ENCODE measurements at places on chromosomes 3 and 15. TPM values are rescaled to one million over a fixed set of nuclear protein-coding genes. Genes with fewer than 3 reads are reported as not detected.

The FAM43A gene
- total RNA-seq = 111 TPM

GRCh38 chr15:26231096-26231495 lies 368.0 kb upstream of the ATP10A start:
- H3K4me1 ChIP-seq = no peaks in the 10 kb centered on the region
- no peaks in the 10 kb centered on the region for H3K36me3 ChIP-seq
- no peak for DNase-seq
- H3K27me3 ChIP-seq = no peaks in the 10 kb centered on the region

DNA sequence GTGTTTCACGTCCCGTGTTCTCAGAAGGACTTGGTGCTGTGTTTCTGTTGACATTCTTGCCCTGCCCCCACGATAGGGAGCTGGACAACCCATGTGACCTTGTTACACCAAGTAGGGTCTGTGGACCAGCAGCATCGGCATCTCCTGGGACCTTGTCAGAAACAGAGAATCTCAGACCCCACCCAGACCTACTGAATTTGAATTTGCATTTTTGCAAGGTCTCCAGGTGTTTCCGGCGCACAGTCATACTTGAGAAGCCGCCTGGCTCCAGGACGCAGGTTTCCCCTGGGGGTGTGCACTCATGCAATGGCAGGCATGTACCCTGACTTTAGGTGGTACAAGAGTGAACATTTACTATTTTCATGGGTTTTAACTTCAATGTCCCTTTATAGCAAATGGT lies 117.9 kb downstream of the TLE3 start:
- no peaks in the 10 kb centered on the region for H3K4me1 ChIP-seq
- H3K27me3 ChIP-seq = peaks cover 23% of the 10 kb centered on the region
- no peak overlapping the region for H3K4me3 ChIP-seq
- H3K36me3 ChIP-seq = no peaks in the 10 kb centered on the region

DNA sequence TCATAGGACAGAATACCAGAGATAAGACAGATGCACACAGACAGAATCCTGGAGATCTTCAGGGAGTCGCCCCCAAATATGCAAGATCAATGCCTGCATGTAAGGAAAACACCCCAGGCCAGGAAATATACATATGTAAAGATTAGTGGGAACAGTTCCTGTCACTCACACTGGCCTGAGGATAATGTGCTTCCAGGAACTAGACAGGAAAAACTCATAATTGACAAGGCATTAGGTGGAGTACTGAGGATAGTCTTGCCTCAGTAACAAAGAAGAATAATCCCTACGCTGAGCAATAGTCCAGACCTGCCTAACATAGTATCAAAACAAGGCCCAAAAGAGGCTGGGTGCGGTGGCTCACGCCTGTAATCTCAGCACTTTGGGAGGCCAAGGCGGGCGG lies 20.4 kb upstream of the B4GALT4 start:
- H3K36me3 ChIP-seq = no peaks in the 10 kb centered on the region
- H3K4me1 ChIP-seq = peaks cover 10% of the 10 kb centered on the region
- DNase-seq = no peak
- H3K4me3 ChIP-seq = no peak overlapping the region
- no peak overlapping the region for H3K27ac ChIP-seq
- H3K27me3 ChIP-seq = no peaks in the 10 kb centered on the region

DNA sequence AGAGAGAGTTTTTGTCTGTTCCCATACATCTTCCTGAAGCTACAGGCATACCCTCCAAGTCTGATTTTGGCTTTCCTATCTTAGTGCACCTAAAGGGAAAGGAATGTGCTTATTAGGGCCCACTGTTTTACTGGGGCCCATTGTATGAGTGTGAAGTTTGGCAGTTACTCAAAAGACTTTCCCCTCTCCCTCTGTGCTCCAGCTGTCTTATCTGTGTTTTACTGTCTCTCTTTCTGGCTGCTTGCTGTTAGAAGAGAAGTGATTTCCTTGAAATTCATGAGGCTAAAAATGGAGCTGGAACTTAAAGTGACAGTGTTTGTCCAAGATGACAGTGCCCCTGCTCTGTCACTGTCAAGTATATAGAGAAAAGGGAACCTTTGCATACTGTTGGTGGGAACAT lies 436.2 kb downstream of the OCA2 start:
- H3K27ac ChIP-seq = no peak overlapping the region
- no peaks in the 10 kb centered on the region for H3K27me3 ChIP-seq
- no peaks in the 10 kb centered on the region for H3K36me3 ChIP-seq
- no peak overlapping the region for H3K4me3 ChIP-seq

DNA sequence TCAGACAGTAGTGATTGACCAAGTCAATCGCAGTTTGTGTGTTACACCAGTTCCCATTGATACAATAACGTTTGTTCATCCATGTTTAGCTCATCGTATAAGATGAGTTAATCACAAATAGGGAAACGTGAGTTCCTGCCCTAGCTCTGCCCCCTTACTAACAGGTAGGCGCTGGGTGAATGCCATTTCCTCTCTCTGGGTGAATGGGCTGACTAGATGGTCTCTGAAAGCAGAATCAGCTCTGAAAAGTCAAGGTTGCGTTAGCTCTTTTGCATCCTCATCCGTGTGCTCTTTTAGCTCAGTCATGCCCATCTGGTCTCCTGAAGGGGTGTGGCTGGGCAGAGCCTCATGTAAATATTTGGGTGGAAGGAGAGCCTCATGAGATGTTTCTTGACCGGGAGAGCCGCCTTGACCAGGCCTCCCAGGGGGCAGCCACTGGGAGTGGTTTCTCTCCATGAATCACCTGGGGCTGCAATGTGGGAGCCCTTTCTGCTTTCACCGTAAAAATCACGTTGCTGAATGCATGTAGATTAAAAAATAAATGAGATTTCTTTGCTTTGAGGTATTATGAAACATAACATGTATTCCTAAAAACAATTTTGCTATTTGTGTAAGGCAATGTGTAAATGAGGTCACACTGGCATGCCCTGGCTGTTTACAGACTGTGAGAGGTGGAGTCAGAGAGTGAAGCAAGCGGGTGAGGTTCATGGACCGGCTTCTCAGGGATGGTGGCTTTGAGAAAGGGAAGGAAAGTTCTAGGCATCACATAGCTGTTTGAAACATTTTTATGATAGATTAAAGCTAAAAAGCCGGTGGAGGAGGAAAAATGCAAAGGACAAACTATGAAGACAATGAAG lies 108.4 kb upstream of the RASGRP1 start:
- no peaks in the 10 kb centered on the region for H3K36me3 ChIP-seq
- no peaks in the 10 kb centered on the region for H3K27me3 ChIP-seq
- H3K4me3 ChIP-seq = no peak overlapping the region
- peak; percentile 19 for DNase-seq

GRCh38 chr3:79040091-79040490 lies 727.7 kb downstream of the ROBO1 start:
- no peak for DNase-seq
- H3K27me3 ChIP-seq = no peaks in the 10 kb centered on the region
- no peak overlapping the region for H3K27ac ChIP-seq

DNA sequence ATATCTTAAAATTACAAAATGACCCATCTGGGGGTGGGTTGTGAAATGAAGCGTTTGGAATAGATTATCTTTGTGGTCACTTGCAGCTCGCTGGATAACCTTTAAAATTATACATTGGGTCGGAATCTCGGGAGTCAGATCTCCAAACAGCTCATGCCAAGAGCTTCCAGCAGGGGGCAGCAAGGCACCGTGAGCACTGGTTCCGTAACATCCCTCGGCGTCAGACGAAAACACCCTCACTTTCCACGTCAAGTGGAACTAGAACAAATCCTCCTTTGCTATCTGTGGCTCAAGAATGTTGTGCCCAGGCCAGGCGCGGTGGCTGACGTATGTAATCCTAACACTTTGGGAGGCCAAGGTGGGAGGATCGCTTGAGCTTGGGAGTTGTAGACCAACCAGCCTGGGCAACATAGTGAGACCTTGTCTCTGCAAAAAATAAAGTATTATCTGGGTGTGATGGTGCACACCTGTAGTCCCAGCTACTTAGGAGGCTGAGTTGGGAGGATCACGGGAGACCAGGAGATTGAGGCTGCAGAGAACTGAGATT lies 31.1 kb downstream of the UMPS start:
- H3K27me3 ChIP-seq = no peaks in the 10 kb centered on the region
- H3K4me3 ChIP-seq = no peak overlapping the region
- H3K36me3 ChIP-seq = no peaks in the 10 kb centered on the region
- H3K4me1 ChIP-seq = no peaks in the 10 kb centered on the region
- peak; percentile 89 for DNase-seq
- peak overlapping the region; percentile 42 for H3K27ac ChIP-seq

DNA sequence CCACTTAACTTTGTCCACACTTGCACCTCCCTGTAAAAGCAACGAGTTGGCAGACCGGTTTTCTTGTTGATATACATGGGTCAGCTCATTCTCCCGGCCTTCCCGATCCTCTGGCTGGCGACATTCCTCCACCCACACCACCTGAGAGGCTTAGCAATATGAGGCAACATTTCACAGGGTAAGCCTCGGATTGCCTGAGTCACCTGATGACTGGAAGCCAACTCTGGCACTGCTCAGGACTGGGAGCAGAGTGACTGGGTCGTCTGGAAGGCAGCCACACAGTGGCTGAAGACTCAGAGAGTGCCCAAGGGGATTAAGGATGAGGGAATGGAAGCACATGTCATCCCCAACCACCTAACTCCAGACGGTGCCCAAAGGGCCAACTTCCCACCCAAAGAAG lies 9.8 kb downstream of the HOMER2 start:
- no peak for DNase-seq
- H3K4me1 ChIP-seq = no peaks in the 10 kb centered on the region
- no peaks in the 10 kb centered on the region for H3K36me3 ChIP-seq
- no peak overlapping the region for H3K4me3 ChIP-seq

DNA sequence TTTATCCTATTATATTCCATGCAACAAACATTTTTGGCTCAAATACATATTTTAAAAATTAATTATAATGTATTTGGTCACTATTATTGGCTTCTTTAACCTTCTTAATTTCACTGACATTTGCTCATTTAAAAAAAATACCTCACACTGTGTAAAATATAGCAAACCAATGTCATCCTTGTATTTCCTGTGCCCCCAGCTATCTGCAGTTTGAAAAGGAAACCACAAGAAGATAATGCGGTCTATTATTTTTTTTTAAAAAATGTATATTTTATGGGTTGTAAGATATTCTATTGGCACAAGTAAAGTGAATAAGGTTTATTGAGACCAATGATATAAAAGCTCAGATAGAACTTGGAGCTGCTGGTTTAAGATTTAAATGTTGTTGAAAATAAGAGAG lies 904.2 kb downstream of the SI start:
- no peak overlapping the region for H3K27ac ChIP-seq
- H3K36me3 ChIP-seq = no peaks in the 10 kb centered on the region
- DNase-seq = no peak

Measured in transverse colon (tissue), 4 donors.